ENCODE measurements at places on chromosomes 7 and 10.

DNA sequence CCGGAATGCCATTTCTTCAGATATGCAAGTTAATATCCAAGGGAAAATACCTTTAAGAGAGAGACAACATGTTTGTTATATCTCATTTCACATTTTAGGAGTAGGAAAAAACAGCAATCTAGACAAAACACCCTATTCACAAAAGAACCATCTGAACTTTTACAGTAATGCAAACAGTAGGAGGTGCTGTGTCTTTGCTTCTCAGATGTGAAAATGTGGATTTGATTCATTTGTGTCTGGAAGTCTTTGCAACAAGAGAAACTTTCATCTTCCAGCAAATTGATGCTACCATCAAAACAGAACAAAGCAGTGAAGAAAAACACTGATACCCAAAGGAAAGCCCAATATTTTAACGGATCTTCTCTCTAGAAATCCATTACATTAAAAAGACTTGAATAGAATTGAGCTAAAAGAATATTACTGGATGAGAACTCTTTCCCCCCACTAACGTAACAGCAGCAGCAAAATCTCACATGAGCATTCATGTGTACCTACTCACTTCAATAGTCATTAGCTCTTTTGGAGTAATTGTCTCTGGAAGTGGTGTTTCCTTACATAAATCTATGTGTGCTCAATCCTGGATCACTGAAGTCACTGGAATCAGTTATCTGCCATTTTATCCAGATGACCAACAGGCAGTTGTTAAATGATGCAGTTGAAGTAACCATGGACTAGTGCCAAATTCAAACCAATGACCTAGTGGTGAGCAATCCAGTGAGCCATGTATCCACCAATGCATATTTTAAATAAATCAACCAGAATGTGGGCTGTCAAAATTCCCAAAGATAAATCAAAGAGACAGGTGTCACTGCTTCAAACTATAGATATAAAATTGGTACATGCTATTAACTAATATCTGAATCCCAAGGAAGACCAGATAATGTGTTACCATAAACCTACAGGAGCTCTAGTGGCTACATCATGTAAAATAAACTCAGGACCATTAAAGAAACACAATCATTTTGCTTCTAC is 1.8 kb downstream of the SEMA3C start:
- no peak for DNase-seq

- DNase-seq: no peak
These were observed 29.4 kb downstream of the DNAJB9 start for GRCh38 chr7:108598914-108599580.

DNA sequence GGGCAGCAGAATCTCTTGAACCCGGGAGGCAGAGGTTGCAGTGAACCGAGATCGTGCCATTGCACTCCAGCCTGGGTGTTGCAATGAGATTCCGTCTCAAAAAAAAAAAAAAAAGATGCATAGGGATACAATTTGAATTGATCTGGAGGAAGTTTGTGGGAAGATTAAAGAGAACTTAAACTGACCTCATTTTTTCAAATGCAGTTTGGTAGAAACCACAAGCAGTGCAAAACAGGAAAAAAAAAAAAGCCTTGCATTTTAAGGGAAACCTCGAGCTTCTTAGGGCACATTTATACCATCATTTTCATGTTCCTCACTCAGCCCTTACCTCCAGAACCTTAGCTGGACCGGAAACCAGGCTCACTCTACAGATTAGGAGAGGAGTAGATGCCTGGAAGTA is 2.8 kb downstream of the KCTD7 start:
- no peak for DNase-seq

DNA sequence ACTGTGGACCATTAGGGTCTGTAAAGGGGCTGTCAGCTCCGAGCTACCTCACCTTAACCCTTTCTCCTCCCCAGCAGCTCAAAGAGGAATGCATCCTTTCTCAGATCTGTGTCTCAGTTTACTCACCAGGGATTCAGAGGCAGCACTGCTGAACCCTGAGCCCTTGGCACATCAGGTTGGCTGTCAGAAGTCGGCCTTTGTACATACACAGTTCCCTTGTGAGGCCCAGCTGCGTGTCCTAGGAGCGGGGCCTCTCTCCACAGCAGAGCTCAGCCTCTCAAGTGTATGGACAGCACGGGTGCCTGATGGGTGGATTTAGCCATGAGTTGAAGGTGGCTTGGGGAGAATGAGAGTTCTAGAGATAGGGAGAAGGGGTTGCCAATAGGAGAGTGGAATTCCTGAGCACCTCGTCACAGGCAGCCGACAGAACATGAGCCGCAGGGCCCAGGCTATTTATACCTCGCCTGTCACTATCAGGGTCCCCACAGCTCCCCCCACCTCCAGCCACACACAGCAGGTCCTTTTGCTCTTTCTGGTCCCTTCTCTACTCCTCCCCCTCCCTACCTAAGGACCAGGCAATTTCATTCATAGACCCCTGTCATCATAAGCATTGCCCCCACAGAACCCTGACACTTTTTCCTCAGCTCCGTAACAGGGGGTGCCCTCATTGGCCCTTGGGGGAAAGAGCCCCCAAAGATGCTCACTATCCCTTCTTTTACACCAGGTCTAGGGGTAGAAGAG is 2.1 kb upstream of the FLNC start:
- DNase-seq: no peak
